ENCODE measurements at places on chromosomes 3 and 15.

- no peak for DNase-seq
These were observed 99.3 kb downstream of the WNT7A start for GRCh38 chr3:13780432-13781176.

DNA sequence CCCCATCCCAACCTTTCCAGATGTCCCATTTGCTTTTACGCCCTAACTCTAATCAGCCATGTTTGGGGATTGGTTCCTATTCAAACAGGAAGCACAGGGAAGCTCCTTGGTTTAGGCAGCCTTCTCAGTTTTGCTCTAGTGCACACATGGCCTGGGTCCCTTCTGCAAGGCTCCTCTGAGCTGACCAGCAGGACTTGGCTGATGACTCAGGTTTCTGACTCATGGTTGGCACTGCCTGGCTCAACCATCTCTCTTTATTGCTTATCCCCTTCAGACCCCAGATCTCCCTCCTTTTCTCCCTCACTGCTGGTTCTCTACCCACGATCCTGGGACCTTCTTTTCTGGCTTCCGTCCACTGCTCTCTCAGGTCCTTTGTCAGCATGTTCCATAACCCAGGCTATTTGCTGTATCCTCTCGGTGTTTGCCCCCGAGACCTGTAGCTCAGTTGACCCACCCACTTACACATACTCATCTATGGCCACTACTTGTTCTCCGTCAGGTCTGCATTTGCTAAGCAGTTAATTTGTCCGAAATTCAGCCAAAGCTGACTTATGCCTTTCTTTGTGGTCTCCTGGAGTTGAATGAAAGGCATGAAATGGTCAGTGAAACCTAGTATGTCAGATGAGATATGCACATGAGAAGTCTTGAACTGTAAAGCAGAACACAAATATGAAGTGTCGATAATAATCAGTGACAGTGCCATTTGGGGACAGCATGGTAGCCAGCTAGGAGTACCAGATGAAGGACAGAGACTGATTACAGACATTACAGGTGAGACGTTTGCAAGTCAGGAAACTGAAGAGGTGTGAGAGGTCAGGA lies 323.5 kb upstream of the ROPN1 start:
- peak; percentile 38 for DNase-seq

- no peak for DNase-seq
These were observed 89.9 kb upstream of the PRR23E start for GRCh38 chr3:127103080-127103479.

DNA sequence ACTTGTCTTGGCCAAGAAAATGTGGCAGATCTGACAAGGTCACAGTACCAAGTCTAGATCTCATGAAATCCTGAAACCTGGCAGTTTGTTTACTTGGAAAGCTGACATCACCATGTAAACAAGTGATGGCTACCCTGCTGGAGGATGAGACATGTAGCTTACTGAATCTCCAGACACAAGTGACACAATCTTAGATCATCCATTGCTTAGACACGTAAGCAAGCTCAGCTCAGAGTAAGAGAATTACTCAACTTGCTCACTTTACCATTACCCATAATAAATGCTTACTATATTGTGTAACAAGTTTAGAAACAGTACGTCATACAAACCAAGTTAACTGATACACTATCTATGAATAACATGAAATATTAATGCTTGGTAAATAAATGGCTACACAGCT lies 263.8 kb downstream of the TBC1D5 start:
- peak; percentile 34 for DNase-seq

DNA sequence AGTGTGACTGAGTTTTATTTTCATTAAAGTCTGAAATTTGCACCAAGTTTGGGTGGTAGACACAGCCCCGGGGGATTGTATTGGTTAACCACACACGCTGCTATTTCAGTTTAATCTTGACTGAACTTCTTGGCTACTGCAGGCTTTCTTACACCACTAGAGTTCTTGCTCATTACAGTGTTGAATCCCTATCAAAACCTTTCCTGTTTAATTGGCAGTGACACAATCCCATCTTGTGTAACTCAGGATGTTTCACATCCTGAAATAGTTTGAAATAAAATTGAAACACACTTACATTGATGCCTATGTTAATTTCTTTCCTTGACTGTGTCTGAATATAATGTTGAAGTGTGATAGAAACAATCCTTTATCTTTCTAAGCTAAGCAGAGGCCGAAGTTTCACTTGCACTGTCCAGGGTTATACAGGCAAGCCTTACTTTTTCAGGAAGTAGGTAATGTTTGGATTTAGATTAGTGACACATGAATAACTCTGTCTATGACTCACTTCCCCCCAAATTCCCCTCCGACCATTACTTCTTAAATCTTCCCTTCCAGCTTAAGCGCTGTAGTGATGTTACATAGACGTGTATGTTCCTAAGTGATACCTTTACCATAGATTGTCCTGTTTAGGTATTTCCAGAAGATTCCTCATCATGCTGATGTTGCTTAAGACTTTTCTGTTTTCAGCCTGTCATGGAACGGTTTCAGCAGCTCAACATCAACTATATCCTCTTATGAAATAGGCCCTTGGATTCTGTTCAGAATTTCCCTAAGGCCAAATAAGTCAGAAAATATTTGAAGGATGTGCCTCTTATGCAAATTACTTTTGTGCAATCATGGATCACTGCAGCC lies 16.8 kb downstream of the ATG7 start:
- DNase-seq, result peak; percentile 90

All from fibroblast of skin of scalp (primary cell).